ENCODE measurements at places on chromosomes 13 and 19. TPM values are rescaled to one million over a fixed set of nuclear protein-coding genes. Genes with fewer than 3 reads are reported as not detected.

The PRKACA gene
- polyA plus RNA-seq = 103 TPM

The LSM7 gene
- polyA plus RNA-seq = 105 TPM

The VSTM1 gene
- polyA plus RNA-seq = 0.22 TPM

The ZNF773 gene
- polyA plus RNA-seq = 10.7 TPM

The RASA3 gene
- polyA plus RNA-seq = 12.6 TPM

The LILRB2 gene
- polyA plus RNA-seq = 1.5 TPM

The C1QTNF9 gene
- polyA plus RNA-seq = 0.43 TPM
